ENCODE measurements at places on chromosomes 2 and 18. TPM values are rescaled to one million over a fixed set of nuclear protein-coding genes. Genes with fewer than 3 reads are reported as not detected.

DNA sequence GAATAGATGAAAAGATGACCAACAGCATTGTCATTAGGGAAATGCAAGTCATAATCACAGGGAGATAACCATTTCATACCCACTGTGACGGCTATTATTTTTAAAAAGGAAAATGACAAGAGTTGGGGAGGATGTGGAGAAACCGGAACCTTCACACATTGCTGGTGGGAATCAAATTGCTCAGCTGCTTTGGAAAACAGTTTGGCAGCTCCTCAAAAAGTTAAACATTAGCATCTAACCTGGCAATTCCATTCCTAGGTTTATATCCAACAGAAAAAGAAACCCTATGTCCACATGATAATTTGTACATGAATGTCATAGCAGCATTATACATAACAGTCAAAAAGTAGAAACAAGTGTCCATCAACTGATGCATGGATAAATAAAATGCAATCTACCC lies 58.2 kb downstream of the KCNG3 start:
- no peak overlapping the region for H3K27ac ChIP-seq
- no peaks in the 10 kb centered on the region for H3K4me1 ChIP-seq
- no peaks in the 10 kb centered on the region for H3K36me3 ChIP-seq
- DNase-seq, result no peak
- H3K4me3 ChIP-seq, result no peak overlapping the region
- no peaks in the 10 kb centered on the region for H3K27me3 ChIP-seq

DNA sequence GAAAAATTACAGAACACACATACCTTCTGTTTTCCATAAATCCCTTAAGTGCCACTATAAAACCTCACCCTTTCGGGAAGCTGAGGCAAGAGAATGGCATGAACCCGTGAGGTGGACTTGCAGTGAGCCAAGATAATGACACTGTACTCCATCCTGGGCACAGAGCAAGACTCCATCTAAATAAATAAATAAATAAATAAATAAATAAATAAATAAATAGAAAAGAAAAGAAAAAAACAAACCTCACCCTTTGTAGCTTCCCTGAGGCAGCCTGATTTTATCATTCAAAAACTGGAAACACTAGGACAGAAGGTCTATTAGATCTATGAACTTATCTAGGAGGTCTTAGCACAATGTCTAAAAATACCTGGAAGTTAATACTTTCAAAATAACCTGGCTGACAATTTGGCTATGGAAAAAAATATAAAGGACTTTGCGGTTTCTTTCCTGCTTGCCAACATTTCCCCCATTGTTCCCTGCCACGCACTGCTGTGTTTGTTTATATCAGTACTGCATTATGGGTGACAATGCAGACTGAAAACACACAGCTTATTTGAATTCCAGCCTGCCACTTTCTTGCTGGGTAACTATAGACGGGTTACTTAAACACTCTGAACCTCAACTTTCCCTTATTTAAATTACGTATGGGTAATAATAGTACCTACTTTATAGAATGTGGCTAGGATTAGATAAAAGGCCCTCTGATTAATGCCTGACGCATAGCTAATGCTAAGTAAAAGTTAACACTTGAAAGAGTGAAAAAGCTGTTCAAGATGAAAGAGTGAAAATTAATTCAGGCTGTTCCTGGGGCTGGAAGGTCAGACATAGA lies 313.0 kb downstream of the RDH14 start:
- H3K4me1 ChIP-seq, result peaks cover 38% of the 10 kb centered on the region
- H3K4me3 ChIP-seq, result no peak overlapping the region
- H3K27me3 ChIP-seq, result peaks cover 10% of the 10 kb centered on the region
- no peak for DNase-seq
- H3K36me3 ChIP-seq, result peaks cover 10% of the 10 kb centered on the region

DNA sequence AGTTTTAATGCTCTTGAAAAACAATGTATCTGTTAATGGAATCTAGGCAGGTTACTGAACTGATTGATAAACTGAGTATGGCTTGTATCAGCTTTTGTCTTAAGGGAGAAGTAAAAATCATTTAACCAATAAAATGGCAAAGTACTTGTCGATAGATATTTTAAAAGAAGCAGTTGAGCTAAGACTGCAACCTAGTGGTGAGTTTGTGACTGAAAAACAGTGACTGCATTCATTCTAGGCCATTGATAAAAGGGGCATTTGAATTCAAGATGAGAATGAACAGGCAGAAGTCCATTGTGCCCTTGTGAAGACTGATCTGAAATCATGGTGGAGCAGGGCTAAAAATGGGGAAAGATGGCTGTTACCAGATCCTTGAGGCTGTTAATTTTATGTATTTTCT lies 59.4 kb upstream of the MSTN start:
- H3K36me3 ChIP-seq, result no peaks in the 10 kb centered on the region
- no peaks in the 10 kb centered on the region for H3K4me1 ChIP-seq
- H3K4me3 ChIP-seq, result no peak overlapping the region

- no peaks in the 10 kb centered on the region for H3K36me3 ChIP-seq
- H3K4me3 ChIP-seq, result no peak overlapping the region
- no peak overlapping the region for H3K27ac ChIP-seq
- no peak for DNase-seq
- no peaks in the 10 kb centered on the region for H3K27me3 ChIP-seq
Measured at GRCh38 chr2:143321994-143322393, 192.8 kb downstream of the ARHGAP15 start.

- no peak overlapping the region for H3K27ac ChIP-seq
- no peaks in the 10 kb centered on the region for H3K27me3 ChIP-seq
- peaks cover 6% of the 10 kb centered on the region for H3K4me1 ChIP-seq
- no peak for DNase-seq
Measured at GRCh38 chr2:200066417-200066816, 111.0 kb downstream of the MAIP1 start.

DNA sequence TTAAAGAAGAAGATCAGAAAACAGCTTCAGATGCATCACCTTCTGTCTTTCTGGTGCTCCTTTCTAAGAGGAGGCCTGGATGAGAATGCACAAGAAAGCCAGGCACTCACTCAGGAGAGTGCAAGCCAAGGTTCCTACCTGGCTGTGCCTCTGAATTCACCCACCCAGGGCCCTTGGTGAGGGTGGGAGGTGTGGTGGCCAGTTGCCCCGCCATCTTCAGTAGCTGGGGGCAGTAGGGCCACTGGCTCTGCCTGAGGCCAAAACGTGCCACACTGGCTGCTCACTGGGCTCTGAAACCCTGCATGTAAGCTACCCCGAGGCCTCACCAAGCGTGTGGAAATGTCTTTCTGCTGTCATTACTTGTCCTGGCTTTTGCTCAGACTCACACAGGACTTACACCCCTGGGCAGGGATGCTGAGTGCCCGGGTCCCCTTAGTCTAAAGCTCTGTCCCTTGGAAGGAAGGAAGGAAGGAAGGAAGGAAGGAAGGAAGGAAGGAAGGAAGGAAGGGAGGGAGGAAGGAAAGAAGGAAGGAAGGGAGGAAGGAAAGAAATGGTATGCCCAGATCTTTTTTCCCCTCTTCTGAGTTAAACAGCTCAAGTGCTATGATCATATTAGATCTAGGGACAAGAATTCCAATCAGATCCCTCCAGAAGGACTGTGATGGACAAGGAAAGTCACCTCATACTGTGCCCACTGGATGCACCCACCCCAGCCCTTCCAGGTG lies 8.5 kb upstream of the LBH start:
- no peak overlapping the region for H3K4me3 ChIP-seq
- no peaks in the 10 kb centered on the region for H3K4me1 ChIP-seq
- no peak for DNase-seq
- no peaks in the 10 kb centered on the region for H3K36me3 ChIP-seq

DNA sequence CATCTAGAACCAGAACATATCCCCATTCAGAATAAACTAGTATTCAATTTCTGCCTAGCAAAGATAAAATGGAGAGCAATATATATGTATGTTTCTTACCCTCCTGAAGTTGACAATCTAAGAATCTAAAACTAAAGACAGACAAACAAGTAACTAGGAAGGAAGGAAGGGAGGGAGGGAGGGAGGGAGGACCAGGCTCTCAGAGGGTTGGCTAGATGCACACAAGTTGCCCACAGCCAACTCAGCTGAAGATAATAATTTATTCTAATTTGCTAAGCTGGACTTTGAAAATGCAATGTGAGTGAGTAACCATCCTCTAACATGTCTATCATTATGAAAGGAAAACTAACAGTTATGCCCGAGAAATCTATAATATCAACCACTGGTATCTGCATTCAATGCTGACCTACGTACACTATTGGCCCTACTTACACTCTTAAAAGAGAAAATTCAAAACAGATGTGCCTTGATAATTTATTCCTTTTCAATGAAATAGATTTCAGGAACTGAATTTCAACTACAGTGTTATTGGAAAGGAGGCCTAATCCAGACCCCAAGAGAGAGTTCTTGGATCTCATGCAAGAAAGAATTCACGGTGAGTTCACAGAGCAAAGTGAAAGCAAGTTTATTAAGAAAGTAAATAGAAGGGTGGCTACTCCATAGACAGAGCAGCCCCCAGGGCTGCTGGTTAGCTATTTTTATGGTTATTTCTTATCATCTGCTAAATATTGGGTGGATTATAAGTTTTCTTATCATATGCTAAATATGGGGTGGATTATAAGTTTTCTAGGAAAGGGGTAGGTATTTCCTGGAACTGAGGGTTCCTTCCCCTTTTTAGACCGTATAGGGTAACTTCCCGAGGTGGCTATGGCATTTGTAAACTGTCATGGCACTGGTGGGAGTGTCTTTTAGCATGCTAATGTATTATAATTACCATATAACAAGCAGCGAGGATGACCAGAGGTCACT lies 288.5 kb upstream of the SLC39A10 start:
- no peaks in the 10 kb centered on the region for H3K4me1 ChIP-seq
- H3K36me3 ChIP-seq, result no peaks in the 10 kb centered on the region
- no peak for DNase-seq
- H3K4me3 ChIP-seq, result no peak overlapping the region
- H3K27ac ChIP-seq, result no peak overlapping the region
- H3K27me3 ChIP-seq, result no peaks in the 10 kb centered on the region

GRCh38 chr2:17249249-17249648 lies 269.0 kb downstream of the RAD51AP2 start:
- H3K27me3 ChIP-seq, result peaks cover 2% of the 10 kb centered on the region
- H3K4me1 ChIP-seq, result no peaks in the 10 kb centered on the region
- no peak overlapping the region for H3K27ac ChIP-seq
- H3K4me3 ChIP-seq, result no peak overlapping the region

DNA sequence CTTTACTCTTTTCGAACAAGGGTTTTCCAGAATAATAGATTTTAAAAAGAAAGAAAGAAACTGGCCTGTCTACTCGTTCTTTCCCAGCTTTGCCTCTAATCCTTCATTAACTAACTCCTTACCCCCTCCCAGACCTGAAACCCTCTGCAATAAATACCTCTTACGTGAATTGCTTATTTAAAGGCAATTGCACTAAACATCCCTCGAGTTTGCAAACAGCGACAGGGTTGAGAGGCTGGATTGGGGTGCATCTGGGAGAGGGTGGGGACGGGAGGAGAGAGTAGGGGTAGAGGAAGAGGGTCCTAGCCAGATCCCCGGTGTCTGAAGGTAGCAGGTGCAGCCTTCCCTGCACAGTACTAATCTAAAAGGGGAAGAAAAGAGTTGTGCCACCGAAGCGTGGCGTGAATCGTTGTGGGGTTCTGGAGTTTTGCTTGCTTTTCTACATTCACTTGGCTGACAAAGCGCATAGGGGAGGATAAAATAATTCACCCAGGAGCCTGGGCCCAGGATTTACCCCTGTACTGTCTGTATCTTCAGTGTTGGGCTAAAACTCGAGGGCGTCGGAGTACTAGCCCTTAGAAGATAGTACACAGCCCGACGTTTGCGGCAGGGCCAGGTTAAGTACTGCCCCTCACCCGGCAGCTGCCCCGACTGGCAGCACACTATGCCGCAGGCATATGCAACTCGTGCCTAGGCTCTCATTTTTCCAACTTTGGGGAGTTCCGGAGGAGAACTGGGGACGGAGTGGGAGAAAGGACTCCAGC lies 1.9 kb upstream of the NEUROD1 start:
- peaks cover 52% of the 10 kb centered on the region for H3K4me1 ChIP-seq
- no peak for DNase-seq
- H3K27ac ChIP-seq, result peak overlapping the region; percentile 99

DNA sequence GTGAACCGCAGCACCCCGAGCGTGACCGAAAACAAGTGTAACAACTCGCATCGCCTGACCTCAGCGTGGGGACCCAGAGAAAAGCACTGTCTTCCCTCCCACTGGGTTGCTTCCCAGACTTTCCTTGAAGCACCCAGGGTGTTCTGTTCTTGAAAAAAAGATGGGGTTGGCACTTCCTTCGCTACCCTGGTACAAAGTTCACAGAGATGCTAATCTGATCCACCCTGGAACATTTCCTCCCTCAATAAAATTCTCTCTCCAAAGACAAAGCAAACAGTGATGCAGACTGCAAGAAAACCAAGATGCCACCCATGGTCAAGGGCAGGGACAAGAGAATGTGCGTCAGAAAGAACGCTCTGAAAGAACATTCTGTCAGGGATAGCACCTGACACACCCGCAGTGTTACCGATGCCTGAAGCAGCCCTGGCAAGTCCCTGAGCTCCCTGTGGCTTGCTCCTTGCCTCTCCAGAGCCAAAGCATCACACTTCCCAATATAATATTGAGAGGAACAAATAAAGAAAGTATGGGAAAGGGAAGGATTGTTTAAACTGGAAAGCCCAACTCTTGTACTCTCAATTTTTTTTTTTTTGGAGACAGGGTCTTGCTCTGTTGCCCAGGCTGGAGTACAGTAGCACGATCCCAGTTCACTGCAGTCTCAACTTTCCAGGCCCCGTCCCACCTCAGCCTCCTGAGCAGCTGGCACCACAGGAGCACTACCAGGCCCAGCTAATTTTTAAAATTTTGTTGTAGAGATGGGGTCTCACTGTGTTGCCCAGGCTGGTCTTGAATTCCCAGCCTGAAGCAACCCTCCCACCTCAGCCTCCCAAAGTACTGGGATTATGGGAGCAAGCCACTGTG lies 70.7 kb downstream of the TBC1D8 start:
- DNase-seq, result no peak
- H3K4me1 ChIP-seq, result peaks cover 4% of the 10 kb centered on the region
- peaks cover 3% of the 10 kb centered on the region for H3K27me3 ChIP-seq
- H3K27ac ChIP-seq, result no peak overlapping the region
- peaks cover 13% of the 10 kb centered on the region for H3K36me3 ChIP-seq

OSR1 gene
- 0.42 TPM for total RNA-seq

ZNF396 gene
- total RNA-seq, result 2.1 TPM

FNDC4 gene
- total RNA-seq, result 15.2 TPM

CPO gene
- not detected for total RNA-seq

AMER3 gene
- 20.6 TPM for total RNA-seq

TMEM169 gene
- total RNA-seq, result 166 TPM
